ENCODE measurements at places on chromosomes 2 and 18.

DNA sequence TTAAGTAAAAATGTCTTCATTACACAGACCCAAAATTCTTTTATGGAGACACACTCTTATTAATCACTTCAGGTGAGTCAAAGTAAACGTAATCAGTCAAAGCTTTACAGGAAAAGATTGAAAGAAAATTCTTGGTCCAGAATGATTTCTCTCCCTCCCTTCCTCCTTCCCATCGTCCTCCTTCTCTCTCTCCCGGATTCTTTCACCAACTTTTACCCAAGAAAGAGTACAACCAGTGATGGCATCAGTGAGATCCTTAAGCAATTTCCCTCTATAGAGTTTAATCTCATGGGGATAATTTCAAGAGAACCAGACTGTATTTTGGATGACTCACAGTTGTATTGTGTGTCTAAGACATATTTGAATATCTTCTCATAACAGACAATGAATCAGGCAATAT, 258.1 kb downstream of the ALK start:
- no peak for DNase-seq

DNA sequence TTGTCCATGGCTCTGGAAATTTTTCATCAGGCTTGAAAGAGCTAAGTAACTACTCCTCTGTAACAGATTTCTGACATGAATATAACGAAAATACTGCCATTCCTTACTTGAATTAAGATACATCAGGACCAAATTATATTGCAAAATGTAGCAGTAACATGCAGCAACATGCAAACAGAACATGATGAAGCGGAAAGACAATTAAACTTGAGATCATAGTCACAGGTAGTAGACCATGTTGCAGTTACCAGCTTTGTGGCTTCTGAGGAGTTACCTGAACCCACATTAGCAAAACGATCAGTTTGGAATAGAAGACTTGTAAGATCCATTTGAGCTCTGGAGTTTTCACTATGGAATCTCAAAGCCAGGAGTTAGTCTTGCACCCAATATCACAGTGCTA, 76.2 kb downstream of the MREG start:
- DNase-seq = no peak

DNA sequence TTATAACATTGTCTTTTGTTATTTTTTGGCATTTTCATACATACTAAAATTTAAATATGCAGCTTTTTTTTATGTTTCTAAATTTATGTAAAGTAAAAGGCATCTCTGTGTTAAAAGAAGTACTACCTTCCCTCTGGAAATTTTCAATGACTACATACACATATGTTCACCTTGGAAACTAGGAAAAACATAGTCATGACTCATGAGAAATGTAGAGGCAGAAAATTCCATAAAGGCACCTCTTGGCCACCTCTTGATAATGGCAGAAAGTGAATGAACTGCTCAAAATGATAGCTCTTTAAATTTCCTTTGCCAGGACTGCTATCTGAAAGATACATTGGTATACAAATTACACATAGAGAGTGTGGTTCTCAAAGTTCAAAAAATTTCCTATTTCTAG, 889.1 kb upstream of the ZEB2 start:
- DNase-seq = no peak

- DNase-seq = no peak
These were observed 6.8 kb upstream of the TGFA start for GRCh38 chr2:70560442-70560841.

GRCh38 chr2:218858671-218859555, 692 bp upstream of the WNT6 start:
- DNase-seq = peak; percentile 9

DNA sequence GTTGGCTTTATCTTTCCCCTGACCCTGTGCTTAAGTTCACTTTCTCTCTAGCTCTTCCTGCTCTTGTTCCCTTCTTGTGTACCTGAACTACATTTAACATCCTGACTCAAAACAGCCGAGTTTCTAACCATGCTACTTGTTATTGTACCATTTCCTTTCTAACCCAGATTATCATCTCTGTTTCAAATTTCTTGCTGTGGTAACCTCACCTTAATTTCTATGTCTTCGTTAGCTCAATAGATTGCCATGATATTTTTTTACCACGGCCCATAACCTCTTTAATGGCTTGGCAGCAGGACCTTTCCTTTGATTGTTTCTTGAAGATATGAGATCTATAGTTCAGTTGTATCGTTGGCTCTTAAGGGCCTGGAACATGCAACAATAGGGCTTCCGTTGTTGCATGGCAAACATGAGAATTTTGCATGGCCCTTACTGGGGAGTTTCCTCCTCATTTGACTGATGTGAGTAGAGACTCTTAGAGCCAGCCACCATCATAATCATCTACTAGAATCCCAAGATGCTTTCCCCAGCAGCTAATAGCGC, 11.1 kb downstream of the CFAP36 start:
- DNase-seq = peak; percentile 30

- DNase-seq = no peak
These were observed 4.4 kb downstream of the MBOAT2 start for GRCh38 chr2:8999102-8999446.

- no peak for DNase-seq
These were observed at the start of gene SOX11 for GRCh38 chr2:5691985-5692529. SOX11 (plus strand) TSS chr2:5692384; CDS start chr2:5692722, 338 bp downstream.

DNA sequence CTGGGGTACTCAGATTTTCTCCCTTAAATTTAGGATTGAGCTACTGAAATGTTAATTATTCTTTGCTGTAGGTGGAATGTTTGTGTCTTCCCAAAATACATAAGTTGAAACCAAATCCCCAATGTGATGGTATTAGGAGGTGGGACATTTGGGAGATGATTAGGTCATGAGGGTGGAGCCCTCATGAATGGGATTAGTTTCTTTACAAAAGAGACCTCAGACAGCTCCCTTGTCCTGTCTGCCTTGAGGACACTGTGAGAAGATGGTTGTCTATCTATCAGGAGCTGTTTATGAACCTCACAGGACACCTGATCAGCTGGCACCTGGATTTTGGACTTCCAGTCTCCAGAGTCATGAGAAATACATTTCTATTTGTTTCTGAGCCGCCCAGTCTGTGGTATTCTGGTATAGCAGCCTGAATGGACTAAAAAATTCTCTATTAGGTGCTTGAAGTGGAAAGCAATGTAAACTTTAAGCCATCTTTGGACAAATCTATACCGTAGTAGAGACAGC, 99.2 kb upstream of the UXS1 start:
- no peak for DNase-seq

DNA sequence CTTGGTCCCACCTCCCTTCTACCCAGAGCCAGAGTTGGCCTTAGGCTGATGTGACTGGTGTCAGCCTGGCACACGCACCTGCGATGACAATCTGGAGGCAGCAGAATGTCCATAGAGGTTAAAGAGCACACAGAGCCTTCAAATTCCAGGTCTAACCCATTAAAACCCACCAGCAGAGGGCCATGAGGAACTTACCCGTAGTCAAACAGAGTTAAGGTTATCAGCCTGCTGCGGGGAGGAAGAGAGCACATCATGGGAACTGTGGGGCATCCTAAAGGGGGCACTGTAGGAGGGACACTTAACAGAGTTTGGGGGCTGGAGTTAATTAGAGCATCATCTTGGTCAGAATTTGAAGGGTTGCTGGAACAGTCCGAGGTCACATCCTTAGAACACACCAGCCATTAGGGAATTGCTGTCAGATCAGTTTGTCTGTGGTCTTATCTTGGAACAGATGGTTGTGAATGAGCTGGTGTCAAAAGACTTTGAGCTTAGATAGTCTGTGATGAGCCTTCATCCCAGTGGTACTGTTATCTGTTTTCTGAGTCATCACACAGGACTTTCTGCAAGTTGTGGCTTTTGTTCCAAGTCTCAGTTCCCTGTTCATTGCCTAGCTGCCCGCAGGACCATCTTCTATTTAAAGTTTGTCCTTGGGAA, 248.6 kb downstream of the LOXHD1 start:
- no peak for DNase-seq

DNA sequence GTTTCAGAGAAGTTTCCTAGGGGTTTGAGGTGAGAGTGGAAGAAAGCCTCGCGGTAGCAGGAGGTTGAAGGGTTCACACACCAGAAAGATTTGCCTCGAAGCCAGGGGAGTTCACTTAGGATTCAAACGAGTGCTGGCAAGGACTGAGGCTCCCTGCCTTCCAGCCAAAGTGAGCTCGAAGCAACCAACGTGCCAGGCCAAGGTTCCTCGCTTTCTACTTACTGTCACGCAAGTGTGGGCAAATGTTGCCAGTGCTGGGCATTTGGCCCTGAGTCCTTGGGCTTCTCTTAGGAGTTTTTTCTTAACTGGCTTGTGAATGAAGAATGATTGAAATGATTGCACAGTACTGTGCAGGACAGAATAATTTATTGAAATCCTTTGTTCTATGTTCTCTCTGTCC, 53.6 kb downstream of the TMEM178A start:
- no peak for DNase-seq

- no peak for DNase-seq
These were observed 11.5 kb upstream of the RTN4 start for GRCh38 chr2:55061523-55062344.

Measured in activated CD4-positive, alpha-beta memory T cell treated with anti-CD3 and anti-CD28 coated beads for 36 hours (primary cell).